ENCODE measurements at places on chromosomes 7 and 10. TPM values are rescaled to one million over a fixed set of nuclear protein-coding genes. Genes with fewer than 3 reads are reported as not detected.

- DNase-seq, result no peak
These were observed 3.6 kb upstream of the ITGB8 start for GRCh38 chr7:20327055-20327454.

GRCh38 chr7:148819697-148820360 lies 64.3 kb downstream of the EZH2 start:
- DNase-seq, result no peak

DNA sequence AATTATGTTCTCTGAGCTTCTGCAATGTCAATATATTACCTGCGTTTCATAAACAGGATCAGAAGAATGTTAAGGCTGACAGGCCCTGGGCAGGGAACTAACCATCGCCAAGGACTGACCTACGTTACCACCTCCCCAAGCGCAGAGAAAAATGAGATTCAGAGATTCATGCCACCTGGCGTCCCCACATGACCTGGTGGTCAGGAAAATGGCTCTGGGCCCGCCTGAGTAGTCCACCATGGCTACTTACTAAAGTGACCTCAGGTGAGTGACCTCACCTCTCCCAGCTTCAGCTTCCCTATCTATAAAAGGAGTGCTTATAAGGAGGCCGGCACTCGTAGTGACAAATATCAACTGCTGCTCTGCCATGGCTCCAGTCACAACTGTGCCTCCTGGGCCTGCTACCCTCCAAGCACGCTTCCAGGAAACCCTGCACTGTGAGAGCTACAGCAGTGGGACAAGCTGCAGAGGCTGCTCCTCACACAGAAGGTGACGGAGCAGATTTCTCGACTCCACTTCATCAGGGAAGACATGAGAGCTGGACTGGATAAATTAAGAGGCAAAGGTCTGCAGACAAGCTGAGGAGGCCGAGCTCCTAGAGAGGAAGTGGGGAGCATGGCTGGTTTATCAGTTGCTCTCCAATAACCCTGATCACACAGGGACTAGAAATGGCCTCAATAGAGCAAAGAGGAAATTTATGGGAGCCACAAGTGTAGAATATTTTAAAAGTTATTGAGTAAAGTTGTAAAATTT lies 103.0 kb downstream of the RNF216 start:
- DNase-seq, result no peak

GRCh38 chr7:22301790-22302189 lies 55.2 kb downstream of the RAPGEF5 start:
- peak; percentile 30 for DNase-seq

The HMX3 gene
- 0.37 TPM for total RNA-seq

- DNase-seq, result no peak
These were observed 8.2 kb downstream of the GHRHR start for GRCh38 chr7:30971840-30972563.

The TAS2R4 gene
- 0.58 TPM for total RNA-seq

DNA sequence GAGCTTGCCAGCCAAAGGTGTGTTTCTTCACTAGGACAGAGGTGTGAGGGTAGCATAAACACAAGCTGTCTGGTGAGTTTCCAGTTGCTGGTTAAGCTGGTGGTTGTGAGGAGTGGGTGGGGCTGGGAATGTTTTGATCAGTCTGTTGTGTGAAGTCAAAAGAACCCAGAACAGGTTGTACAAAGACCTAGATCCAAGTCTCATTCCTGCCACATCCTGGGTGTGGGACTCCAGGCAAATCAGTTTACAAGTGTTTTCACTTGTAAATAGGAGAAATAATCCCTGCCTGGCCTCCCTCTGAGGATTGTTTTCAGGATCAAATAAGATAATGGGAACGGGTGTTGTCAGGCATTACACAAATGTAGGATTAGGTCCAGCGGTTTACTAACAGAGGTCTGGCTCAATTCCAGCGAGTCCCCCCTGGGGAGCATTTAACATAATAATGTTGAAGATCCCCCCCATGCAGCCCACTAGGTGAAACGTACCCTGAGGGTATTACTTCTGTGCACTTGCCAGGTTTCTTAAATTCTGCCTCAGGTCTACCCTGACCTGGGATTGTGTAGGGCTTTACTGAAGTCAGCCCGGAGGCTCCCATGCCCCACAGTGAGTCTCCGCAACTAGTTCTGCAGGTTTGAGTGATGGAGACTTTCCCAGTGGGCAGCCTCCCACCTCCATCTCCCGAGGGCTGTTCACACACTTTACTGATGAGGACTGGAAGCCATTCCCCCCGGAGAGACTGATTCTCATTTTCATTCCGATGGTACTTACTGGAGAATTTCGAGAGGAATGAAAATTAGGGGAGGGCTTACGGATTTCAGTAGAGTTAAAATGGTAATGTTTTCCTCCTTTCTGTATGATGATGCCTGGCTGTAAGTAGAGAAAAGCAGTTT lies 2.7 kb upstream of the FRAT2 start:
- DNase-seq, result peak; percentile 58

DNA sequence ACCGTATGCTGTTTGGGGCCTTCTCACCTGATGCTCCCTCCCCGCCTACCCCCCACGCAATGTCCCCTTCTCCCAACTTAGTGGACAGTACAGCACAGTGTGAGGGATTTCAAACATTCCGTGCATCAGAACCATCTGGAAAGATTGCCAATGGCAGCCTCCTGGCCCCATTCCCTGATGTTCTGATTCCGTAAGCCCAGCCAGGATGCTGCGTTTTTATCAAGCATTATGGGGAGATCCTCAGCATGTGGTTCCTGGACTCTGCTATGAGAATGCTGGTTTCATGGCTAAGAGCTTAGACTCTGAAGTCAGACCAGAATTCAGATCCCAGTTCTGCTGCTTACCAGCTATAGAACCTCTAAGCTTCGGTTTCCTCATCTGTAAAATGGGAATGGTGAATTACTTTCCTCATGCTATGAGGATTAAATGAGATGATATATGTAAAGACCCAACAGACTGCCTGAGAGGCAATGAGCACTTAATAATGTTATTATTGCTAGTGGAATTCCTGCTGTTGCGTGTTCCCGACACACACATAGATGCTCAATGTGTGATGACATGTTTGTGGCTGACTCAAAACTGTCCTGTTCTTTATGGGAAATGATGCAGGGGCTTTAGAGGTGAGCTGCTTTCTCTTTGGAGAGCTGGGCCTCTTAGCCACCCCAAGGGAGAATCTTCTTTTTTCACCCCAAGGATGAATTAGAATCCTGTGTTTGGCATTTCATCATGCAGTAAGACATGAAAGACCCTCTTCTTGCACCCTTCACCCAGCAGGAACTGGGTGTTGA lies 60.8 kb upstream of the SMNDC1 start:
- DNase-seq, result no peak

The GPR15LG gene
- total RNA-seq, result not detected

GRCh38 chr10:102240467-102241031 lies 763 bp downstream of the PITX3 start:
- peak; percentile 43 for DNase-seq

The GFRA1 gene
- 6.7 TPM for total RNA-seq

The TMEM209 gene
- 11.7 TPM for total RNA-seq

DNA sequence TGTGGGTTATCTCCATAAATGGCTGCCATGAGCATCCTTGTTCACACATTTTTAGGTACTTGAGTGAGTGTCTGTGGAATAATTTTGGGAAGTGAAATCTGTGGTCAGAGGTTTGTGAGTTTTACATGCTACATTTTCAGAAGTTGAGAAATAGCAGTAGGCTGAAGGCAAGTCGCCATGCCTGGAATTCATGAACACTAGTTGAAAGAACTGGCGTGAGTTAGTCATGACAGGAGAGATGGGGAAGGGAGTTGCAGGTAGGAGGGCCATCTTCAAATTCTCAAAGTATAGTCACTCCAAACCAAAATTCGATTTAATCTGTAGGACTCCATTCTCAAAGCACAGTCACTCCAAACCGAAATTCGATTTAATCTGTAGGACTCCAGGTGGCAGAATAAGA lies 89.6 kb downstream of the EGFR start:
- DNase-seq, result no peak

GRCh38 chr10:86292462-86293395 lies 73.9 kb downstream of the GRID1 start:
- DNase-seq, result peak; percentile 21

GRCh38 chr10:27100813-27101347 lies 586 bp upstream of the ANKRD26 start:
- DNase-seq, result no peak

- no peak for DNase-seq
These were observed 274.4 kb upstream of the YAE1 start for GRCh38 chr7:39291628-39292410.

The ECHDC3 gene
- total RNA-seq, result 67.5 TPM

GRCh38 chr10:30861221-30861620 lies 170.4 kb downstream of the ZNF438 start:
- DNase-seq, result no peak

DNA sequence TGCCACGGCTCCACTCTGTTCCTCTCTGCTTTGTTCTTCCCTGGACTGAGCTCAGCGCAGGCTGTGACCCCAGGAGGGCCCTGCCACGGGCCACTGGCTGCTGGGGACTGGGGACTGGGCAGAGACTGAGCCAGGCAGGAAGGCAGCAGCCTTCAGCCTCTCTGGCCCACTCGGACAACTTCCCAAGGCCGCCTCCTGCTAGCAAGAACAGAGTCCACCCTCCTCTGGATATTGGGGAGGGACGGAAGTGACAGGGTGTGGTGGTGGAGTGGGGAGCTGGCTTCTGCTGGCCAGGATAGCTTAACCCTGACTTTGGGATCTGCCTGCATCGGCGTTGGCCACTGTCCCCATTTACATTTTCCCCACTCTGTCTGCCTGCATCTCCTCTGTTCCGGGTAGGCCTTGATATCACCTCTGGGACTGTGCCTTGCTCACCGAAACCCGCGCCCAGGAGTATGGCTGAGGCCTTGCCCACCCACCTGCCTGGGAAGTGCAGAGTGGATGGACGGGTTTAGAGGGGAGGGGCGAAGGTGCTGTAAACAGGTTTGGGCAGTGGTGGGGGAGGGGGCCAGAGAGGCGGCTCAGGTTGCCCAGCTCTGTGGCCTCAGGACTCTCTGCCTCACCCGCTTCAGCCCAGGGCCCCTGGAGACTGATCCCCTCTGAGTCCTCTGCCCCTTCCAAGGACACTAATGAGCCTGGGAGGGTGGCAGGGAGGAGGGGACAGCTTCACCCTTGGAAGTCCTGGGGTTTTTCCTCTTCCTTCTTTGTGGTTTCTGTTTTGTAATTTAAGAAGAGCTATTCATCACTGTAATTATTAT lies 1.2 kb downstream of the CLDN4 start:
- DNase-seq, result peak; percentile 90
